ENCODE measurements at places on chromosomes 11 and 22. TPM values are rescaled to one million over a fixed set of nuclear protein-coding genes. Genes with fewer than 3 reads are reported as not detected.

Gene OR51B5
- not detected for total RNA-seq

Gene LUZP2
- under 0.01 TPM for total RNA-seq

Gene MN1
- 0.32 TPM for total RNA-seq

Gene MS4A12
- total RNA-seq = not detected

Gene SOX10
- total RNA-seq = not detected
